Activated CD8-positive, alpha-beta memory T cell treated with anti-CD3 and anti-CD28 coated beads for 4 hours (primary cell): ENCODE measurements at places on chromosomes 12 and 14.

- no peak for DNase-seq
Measured at GRCh38 chr12:31225656-31226535, 100.1 kb downstream of the SINHCAF start.

- DNase-seq, result no peak
Measured at GRCh38 chr12:104521731-104522130, 65.0 kb downstream of the CHST11 start.

GRCh38 chr12:50086148-50086547 is 1.0 kb downstream of the SMARCD1 start:
- DNase-seq, result no peak

GRCh38 chr12:16344269-16344668 is 3.2 kb upstream of the MGST1 start:
- no peak for DNase-seq

GRCh38 chr14:95072310-95072905 is 84.9 kb downstream of the DICER1 start:
- DNase-seq, result no peak

- DNase-seq, result no peak
Measured at GRCh38 chr14:31283578-31284252, 76.1 kb upstream of the HECTD1 start.

GRCh38 chr12:92828565-92828964 is 100.5 kb downstream of the EEA1 start:
- no peak for DNase-seq

DNA sequence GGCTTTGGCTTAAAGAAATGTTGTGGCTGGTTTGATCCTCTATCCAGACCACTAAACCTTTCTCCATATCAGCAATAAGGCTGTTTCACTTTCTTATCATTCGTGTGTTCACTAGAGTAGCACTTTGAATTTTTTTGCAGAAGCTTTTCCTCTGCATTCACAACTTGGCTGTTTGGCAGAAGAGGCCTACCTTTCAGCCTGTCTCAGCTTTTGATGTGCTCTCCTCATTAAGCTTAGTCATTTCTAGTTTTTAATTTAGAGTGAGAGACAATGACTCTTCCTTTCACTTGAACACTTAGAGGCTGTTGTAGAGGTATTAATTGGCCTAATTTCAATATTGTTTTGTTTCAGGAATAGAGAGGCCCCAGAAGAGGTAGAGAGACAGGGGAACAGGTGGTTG is 13.8 kb downstream of the KCNMB4 start:
- no peak for DNase-seq

DNA sequence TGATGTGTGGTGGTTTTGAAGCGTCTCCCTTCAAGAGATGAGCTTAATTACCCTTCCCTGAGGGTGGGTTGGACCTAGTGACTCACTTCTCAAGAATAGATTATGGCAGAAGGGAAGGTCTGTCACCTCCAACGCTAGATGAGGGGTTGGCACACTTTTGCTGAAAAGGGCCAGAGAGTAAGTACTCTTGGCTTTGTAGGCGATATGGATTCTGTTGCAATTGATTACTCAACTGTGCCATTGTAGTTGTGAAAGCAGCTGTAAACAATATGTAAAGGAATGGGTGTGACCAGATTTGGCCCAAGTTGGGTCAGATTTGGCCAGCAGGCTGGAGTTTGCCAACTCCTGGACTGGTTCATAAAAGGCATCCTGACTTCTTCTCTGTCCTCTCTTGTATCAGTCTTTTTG is 53.3 kb downstream of the SMIM41 start:
- no peak for DNase-seq

DNA sequence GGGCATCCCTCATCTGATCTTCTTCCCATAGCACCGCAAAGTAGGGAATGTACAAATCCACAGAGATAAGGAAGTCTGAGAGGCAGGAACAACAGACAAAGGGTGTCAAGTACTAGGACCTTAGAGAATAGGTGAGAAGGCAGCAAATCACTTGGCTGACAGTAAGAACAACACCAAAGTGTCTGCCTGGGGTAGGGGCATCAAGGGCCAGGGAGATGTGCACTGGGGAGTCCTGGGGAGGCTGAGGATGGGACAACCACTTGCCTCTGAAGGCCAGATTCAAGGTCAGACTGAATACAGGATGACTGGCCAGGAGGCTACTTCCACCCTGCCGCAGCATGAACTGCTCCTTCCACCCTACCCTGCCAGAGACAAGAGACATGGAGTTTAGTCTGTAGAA is 1040.8 kb downstream of the BCL11B start:
- no peak for DNase-seq
